Inflammatory macrophage (primary cell): ENCODE measurements at places on chromosomes 2 and 18.

- DNase-seq: no peak
Observed at GRCh38 chr2:58035352-58035751, 11.3 kb upstream of the VRK2 start.

- no peak for DNase-seq
Observed at GRCh38 chr2:227877421-227878310, 6.2 kb downstream of the DAW1 start.

DNA sequence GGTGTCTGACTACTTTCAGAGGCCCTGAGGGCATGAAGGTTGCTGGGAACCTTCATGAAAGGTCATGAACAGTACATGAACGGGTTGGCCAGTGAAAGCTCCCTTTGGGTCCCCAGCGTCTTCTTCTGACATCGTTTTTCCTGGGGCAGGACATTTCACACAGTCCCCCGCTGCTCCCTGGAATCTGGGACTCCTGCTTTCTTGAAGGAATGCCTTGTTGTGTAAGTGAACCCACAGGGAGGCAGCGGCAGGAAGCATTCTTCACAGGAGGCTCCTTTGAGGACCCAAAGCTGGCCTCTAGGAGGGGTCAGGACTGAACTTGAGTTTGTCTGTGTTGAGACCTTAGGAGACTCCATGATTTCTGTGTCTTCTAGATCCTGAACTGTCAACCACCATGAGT, 144.3 kb downstream of the KCNE4 start:
- no peak for DNase-seq

- DNase-seq: no peak
Observed at GRCh38 chr18:55501579-55501978, 86.4 kb downstream of the TCF4 start.

DNA sequence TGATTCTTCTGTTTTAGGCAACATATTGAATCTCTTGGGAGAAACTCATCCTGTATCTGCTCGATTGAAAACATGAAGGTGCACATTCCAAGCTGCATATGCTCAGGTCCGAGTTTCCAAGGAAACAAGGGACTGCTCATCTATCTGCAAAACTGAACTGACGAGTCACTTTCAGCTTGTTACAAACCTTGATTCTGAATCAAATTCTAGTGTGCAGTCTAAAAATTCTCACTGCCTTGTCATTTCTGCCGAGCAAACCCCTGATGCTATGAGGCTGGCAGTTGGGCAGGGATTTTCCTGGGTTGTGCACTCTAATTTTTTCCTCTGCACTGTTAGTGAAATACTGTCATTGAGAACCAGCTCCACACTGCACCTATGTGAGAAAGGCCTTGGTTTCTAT, 101.3 kb upstream of the ETAA1 start:
- DNase-seq: no peak

DNA sequence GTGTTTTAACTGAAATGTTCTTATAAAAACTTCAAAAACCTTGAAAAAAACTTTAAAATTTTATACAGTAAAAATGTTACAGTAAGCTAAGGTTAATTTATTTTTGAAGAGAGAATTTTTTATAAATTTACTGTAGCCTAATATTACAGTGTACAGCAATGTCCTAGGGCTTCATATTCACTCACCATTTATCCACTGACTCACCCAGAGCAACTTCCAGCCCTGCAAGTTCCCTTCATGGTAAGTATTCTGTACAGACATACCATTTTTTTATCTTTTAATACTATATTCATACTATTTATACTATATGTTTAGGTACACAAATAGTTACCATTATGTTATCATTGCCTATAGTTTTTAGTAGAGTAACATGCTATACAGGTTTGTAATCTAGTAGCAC, 396.7 kb upstream of the MMADHC start:
- no peak for DNase-seq

- DNase-seq: no peak
Observed at GRCh38 chr2:188024811-188025210, 266.9 kb upstream of the GULP1 start.

- DNase-seq: no peak
Observed at GRCh38 chr2:178106053-178106452, 6.2 kb upstream of the RBM45 start.

- DNase-seq: no peak
Observed at GRCh38 chr18:62660691-62661090, 54.6 kb upstream of the PHLPP1 start.

GRCh38 chr18:595068-595467, 1.7 kb upstream of the CLUL1 start:
- no peak for DNase-seq

DNA sequence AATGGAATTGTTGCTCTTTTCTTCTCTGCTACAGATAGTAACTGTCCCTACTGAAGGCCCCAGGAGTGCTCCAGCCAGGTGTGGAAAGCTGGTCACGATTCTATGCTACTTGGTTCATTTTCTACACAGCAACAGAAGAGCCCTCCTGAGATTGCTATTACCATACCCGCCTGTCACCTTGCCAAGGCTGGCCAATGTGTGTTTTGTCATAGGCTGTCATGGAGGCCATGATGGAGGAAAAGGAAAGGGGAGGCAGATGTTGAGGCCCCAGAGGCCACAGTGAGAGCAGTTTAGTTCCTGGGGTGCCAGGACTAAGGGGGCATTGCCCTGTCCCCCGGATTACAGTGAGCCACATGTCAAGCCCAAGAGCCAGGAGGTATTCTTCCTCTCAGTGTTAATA, 952 bp downstream of the ELMOD3 start:
- DNase-seq: no peak

DNA sequence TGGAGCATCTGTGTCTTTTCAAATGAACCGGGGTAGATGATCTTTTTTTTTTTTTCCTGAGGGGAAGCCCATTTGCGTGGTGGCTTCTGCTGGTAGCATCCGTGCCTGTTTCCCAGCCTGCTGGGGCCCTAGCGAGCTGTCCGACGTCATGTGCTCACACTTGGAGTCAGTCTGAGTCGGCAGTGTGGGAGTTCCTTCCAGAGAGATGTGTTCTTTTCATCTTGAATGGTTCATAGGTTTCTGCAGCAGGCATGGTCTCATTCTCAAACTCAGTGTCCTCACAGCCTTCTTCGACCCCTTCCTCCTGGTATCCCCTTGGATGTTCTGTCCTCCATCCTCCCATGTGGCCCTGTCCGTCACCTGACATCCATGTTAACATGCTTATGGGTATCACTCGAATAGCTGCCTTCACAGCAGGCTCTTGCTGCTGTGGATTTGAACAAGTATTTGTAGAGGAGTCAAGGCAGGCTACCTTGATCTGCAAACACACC, 51.0 kb downstream of the LDLRAD4 start:
- DNase-seq: peak; percentile 26

DNA sequence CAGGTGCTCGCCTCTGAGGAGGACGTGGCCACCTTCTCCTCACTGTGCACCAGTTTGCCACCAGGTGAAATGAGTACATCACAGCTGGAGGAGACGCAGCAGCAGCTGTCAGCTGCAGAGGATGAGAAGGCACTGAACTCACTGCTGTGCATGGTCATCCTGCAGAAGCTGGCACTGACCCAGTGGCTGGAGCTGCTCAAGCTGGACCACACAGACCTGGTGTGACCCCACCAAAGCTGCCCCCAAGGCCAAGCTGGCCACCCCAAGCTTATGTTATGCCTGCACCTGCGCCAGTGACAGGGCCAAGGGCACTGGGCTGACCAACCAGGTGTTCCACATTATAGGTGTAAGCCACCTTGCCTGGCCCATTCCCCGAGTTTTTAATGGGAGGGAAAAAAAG, 19.3 kb downstream of the CLK1 start:
- DNase-seq: no peak

DNA sequence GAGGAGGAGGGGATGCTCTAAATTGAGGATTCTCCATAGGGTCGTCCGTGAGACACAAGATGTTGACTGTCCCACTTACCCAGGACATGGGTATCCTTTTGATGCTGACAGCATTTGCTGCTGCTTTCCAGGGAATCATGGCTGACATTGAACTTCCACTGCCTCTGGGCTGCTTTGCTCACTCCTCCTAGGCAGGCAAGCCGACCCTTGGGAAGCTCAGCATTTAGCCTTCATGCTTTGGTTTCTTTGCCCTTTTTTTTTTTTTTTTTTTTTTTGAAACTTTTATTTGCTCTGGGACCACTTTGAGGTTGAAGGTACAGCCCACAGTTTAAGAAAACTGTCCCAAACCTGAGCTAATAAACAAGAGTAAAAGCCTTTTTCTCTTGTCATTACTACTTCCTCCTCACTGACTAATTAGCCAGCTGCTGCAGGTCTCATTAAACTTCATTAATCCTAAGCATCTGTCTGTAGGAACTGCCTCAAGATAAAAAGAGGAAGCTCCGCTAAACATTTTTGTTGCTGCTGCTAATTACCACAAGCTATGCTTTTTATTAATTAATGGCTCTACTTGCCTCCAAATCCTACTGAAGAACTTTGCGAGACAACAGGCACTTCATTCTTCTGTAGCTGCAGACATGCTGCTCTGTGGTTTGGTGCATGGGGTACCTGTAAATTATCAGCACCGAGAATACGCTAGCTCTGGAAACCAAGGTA, 125.4 kb downstream of the SPTBN1 start:
- DNase-seq: no peak

- no peak for DNase-seq
Observed at GRCh38 chr2:34831096-34831495, 1232.0 kb upstream of the FAM98A start.

- no peak for DNase-seq
Observed at GRCh38 chr18:61651145-61651879, 241.5 kb downstream of the RNF152 start.

DNA sequence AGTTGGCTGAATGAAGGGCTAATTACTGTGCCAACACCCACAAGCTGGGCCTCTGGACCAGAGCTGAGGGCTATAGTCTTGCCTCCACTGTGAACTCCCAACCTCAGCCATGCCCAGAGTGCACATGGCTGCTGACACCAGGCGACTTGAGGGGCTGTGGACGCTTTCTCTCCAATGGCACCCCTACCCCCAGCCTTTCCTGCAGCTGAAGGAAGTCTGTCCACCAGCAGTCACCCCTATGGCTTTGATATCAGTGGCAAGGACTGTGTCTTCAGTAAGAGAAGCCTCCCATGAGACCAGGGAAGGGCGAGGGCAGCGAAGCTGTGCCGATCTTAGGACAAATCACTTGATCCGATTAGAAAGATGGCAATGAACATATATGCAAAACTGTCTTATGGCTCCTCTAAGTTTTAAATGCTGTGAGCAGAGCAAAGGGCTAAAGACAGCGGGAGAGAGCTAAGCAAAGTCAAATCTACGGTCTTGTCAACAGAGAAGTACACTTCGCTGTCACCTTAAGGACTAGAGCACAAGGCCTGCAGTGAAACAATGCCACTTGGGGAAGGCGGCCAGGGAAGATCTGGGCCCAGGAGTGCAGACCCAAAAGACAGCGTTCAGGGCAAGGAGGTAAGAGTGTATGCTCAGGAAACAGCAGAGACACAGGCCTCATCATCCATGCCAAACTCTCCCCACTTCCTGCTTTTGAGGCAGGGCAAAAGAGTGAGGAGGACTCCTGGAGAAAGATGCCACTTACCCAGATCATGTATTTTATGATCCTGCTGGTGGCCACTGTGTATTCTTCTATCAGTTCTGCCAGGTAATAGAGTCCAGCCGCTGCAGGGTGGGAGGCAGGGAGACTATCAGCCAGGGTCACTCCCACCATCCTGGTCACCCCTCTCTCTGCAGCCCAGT, 1.5 kb downstream of the TEX261 start:
- no peak for DNase-seq

DNA sequence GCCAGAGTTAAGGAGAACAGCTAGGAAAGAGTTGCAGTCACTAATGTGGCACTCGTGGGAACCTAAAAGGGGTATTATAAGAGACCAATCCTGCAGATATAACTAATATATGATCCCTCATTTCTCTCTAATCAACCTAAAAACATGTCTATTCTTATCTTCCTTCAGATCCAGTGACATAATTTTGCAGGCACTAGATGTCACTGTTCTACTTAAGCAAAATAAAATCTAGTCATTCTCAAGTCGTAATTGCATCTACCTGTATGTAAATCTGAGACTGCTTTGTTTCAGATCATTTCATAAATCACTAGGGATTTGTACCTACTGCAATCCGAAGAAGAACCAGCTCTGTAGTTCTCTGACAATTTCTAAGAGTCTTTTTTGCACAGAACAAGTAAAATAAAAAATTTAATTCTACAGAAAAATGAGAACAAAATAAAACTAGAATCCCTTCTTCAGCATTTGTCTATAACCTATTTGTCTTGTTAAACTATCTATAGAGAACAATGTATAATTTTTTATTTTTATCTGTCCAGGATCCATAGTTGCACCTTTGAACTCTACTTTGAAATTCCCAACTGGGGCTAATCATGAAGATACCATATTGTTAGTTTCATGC, 56.5 kb upstream of the ERBB4 start:
- no peak for DNase-seq

DNA sequence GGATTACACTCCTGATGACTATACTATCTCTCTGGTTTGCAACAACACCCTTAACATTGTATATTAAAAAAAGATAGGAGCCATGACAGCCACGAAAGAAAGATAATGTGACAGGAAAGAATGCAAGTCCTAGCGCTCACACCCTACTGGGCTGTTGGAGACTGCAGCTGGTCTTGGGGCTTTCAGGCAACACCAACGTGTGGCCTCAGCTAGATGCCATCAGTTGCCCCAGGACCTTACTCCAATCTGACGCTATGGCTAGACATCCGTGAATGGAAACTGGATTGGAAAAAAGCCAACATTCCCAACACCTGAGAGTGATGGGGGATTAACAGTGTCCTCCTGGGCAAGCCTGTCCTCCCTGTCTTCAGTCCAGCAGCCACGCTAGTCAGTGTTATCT, 357.4 kb upstream of the GULP1 start:
- DNase-seq: no peak

DNA sequence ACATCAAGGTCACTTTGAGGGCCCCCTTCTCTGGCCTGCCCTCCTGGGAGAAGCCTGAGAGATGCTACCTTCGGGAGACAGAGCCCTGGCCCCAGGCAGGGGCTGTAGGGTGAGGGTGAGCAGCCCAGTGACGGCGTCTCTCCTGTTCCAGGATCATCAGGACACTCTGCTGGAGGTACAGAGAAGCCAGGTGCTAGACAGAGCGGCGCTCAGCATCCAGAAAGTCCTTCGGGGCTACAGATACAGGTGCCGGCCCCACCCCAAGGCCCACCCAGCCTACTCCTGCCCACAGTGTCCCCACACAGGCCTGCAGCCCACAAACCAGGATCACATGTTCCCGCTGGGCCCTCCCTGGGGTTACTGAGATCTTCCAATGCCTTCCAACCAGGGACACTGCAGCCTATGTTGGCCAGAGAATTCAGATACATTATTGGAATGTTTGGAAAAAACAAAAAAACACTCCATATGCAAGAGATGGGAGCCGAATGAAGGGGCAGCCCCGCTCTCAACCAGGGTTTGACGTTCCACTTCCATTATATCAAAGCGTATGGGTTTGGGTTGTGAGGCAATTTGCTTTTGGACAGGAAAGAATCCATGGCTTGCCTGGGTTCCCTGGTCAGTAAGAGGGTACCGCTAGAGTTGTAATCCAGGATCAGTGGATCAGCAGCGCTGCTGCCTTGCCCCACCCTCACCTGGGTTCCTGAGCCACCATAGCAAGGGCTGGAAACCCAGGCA, 49.5 kb upstream of the GPR17 start:
- DNase-seq: no peak
